ENCODE measurements at places on chromosomes 4 and X.

GRCh38 chr4:132218406-132218805 lies 930.7 kb upstream of the PCDH10 start:
- no peak for DNase-seq

DNA sequence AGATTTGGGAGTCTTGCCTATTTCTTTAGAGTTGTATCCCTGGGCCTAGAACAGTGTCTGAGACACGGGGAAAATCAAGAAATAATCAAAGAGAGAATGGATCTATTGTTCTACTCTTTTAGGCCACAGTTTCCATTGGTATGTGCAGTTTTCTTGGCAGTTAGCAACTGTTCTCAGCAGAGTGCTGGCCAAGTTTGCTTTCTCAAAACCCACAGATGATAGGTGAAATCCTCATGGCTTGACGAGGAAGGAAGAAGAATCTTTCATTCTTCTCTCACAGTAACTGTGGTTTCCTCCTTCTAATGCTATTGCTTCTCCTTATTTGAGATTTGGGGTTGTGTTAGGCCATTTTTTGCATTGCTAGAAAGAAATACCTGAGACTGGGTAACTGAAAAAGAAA lies 42.2 kb downstream of the AGA start:
- no peak for DNase-seq

DNA sequence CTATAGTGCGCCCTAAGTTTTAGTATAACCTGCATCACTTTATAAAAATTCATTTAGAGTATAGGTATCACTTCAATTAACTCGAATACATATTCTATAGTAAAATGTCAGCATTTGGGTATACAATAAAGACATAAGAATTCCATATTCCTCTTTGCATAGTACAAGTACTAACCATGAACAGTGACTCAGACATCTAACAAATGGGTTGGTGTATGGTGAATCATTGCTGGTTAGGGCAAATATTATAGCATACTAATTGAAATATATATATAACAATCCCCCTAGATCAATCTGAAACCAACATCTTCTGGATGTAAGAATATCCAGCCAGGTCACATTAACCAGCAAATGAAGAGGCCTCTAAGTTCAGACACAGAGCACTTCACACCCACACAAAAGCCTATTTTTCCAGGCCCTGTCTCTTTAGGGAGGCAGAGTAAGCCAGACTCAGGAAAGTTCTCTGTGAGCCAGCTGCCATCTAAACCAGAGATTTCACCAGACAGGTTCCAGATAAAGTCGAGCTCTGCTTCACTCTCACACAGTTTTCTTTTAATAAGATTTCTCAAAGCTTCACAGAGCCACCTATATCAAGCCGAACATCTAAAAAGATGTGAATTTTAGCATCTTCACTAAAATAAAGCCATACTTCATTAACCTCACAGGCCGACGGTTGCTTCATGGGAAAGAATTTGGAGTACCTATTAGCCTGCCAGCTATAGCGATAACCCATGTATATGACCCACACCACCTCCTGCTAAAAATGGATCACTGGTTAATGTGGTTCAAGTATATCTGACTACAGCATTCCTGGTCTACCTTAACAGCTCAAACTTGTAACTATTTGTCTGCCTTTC lies 200.0 kb upstream of the FTHL17 start:
- no peak for DNase-seq

GRCh38 chr4:100492129-100492528 lies 25.7 kb downstream of the EMCN start:
- DNase-seq: no peak

GRCh38 chrX:150690126-150690525 lies 3.1 kb upstream of the MTMR1 start:
- no peak for DNase-seq

- no peak for DNase-seq
Observed at GRCh38 chrX:43016021-43016420, 238.1 kb upstream of the PPP1R2C start.

DNA sequence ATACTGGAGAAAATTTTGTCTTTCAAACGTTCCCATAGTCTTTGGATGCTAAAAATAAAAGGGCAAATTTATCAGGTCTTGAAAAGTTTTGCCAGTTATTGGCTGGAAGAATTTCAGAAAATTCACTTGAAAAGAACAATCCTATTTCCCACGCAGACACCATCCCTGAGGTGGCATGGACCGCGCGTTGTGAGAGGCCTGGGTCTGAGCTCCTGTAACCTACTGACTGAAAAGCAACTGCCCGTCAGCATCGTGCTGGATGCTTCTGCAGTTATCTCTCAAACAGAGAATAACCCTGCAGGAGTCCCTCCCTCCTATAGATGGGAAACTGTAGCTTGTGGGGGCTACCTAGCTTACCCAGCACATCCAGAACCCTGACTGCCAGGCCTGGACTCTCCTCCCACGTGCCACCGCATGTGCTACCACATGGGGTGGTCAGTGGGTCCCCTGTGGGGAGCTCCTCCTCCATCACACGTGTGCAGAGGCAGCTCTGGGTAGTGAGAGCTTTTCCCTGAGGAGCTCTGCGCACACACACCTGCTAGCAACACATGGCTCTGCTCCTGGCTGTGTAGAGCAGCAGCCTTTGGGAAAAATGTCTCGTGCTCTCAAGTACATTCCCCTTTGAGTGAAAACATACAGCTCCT lies 36.1 kb downstream of the NSG1 start:
- DNase-seq: no peak

DNA sequence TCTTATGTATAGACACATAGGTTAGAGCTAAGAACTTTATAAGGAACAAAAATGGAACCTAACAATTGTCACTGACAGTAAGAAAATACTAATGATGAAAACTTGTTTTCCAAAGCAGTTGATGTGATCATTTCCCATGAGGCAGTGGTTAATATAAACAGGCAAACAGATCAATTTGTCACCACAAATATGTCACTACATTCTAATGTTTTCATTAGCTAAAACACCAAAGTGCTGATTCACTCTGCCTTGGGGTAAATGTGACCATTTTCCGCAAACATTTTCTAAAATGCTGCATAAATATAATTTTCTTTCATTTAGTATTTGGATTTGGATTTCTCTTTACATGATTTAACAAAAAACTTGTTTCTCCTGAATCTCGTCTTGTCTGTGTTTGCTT lies 408.9 kb upstream of the CTSO start:
- DNase-seq: no peak

DNA sequence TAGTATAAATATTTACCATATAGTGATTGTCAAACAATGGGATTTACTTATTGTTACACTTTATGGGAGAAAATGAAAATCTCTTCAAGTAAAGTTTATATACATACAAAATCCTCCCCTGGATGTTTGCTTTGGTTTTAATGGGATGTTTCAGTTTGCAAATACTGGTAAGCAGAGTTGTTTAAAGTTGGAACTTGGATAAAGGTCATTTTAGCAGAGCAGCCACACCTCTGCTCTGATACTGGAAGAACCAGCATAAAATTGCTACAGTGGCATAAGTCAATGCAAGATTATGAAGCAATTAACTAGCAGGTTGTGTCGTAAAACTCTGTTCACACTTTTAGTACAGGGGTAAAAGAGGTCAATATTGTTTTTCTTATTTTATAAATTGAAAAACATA lies 101.2 kb downstream of the TRAPPC11 start:
- DNase-seq: no peak

DNA sequence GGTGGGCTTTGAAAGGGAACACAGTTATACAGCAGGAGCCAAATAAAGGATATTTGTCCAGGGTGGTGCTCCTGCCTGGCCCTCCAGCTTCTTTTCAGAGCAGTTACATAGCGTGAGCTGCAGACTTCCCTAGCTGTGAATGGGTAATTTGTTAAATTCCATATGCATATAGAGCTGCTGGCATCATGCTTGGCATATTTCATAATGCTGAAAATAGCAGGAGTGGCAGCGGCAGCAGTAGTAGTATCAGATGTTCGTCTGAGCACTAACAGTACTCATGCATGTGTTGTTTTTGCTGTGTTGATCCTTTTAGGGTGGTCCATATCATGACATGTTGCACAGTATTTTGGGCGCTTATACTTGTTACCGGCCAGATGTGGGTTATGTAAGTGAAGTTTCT lies 33.6 kb upstream of the TADA2B start:
- DNase-seq: no peak

- DNase-seq: no peak
Observed at GRCh38 chrX:113473418-113473817, 632.8 kb upstream of the AMOT start.

- no peak for DNase-seq
Observed at GRCh38 chr4:33485111-33485510, 2759.2 kb downstream of the ARAP2 start.

DNA sequence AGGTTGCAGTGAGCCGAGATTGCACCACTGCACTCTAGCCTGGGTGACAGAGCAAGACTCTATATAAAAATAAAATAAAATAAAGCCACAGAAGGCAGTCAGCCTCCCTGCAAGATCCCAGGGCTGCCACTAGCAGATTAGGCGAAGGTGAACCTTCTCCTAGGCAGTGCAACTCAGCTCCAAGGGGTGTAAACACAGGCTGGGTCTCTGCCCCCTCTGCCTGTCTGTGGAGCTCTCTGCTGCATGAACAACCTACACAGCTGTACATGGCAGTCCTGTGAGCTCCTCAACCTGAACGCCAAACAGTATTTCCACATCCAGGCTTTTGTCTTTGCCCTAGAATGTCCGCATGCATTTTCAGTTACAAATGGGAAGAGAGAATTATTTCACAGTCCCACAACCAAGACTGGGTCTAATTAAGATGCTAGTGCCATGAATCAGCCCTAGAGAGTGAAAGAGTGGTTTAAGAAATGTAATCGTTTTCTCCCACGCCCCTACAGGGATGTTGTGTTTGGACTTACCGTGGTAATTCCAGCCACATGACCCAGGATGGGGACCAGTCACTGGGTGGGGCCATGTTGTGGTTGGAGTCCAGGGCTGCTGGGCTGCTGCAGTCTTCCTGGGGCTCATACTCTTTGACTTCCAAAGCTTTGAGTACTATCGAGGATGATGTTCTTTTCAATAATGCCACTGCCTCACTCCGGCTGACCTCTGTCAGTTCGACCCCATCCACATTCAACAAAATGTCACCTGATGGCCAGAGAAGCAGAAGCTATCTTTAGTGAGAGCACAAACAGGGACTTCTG lies 99.0 kb downstream of the FIP1L1 start:
- no peak for DNase-seq

DNA sequence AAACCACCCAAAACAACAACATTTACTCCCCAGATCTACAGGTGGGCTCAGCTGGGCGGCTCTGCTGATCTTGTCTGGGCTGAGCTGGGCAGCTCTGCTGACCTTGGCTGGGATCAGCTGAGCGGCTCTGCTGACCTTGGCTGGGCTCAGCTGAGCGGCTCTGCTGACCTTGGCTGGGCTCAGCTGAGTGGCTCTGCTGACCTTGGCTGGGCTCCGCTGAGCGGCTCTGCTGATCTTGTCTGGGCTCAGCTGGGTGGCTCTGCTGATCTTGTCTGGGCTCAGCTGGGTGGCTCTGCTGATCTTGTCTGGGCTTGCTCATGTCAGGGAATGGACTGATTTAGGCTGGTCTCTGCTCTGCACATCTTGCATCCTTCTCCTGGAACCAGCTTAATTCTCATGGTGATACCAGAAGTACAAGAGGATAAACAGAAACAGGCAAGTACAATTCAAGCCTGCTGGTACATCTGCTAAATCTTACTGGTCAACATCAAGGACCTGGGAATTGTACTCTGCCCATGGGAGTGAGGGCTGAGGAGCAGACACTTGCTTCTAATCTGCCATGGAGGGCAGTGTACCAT lies 248.5 kb upstream of the PSAPL1 start:
- no peak for DNase-seq

DNA sequence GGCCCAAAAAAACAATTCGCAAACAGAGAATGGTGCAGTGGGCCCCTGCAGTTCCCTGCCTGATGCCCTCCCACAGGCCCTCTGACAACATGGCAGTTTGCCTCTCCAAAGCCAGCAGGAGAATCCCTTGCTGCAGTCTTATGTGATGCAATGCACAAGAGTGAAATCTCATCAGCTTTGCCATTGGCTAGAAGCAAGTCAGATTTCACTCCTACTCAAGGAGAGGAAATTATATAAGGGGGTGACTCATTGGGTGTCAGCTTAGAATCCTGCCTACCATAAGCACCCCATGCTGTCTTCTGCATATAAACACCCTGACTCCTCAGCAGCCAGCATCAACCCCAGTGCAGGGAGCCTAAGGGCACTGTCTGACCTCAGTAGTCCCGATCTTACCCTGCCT lies 157.3 kb upstream of the LDB2 start:
- no peak for DNase-seq

DNA sequence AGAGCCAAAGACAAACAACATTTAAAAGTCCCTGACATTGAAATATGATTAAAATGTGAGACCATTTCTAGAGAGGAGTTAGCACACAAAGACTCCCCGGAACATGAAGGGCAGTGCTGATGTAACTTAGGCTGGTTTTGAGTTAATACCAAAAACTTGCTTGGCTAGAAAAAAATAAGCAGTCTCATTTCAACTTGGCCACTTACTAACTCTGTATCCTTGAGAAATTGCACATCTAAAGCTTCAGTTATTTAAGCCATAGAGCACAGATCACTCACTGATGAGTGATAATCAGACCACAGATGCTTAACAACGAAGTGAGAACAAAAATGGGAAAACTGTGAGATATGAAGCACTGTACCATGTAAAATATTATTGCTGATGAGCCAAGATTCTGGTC lies 65.9 kb upstream of the MAOA start:
- DNase-seq: no peak

GRCh38 chr4:102817613-102818268 lies 9.6 kb downstream of the UBE2D3 start:
- DNase-seq: no peak

GRCh38 chr4:168634276-168634802 lies 137.5 kb downstream of the PALLD start:
- no peak for DNase-seq

GRCh38 chr4:657834-658667 lies 16.0 kb downstream of the ATP5ME start:
- DNase-seq: no peak

All from activated CD8-positive, alpha-beta memory T cell treated with anti-CD3 and anti-CD28 coated beads for 24 hours (primary cell).